ENCODE measurements at places on chromosomes 11 and 22.

DNA sequence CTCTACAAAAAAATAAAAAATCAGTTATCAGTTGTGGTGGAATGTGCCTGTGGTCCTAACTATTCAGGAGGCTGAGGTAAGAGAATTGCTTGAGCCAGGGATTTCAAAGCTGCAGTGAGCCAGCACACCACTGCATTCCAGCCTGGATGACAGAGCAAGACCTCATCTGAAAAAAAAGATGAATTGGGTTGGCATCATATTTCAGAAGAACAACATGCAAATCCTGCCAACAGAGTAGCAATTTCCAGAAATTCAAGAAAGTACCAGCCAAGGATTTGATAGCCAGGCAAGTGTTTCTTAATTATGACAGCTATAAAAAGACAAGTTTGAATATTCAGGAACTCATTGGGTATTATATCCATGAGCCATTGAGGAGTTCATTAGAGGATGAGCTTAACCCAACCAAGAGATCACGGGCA, 75.2 kb downstream of the USP47 start:
- DNase-seq, result no peak

- no peak for DNase-seq
These were observed 131.0 kb downstream of the SLC1A2 start for GRCh38 chr11:35288309-35288708.

DNA sequence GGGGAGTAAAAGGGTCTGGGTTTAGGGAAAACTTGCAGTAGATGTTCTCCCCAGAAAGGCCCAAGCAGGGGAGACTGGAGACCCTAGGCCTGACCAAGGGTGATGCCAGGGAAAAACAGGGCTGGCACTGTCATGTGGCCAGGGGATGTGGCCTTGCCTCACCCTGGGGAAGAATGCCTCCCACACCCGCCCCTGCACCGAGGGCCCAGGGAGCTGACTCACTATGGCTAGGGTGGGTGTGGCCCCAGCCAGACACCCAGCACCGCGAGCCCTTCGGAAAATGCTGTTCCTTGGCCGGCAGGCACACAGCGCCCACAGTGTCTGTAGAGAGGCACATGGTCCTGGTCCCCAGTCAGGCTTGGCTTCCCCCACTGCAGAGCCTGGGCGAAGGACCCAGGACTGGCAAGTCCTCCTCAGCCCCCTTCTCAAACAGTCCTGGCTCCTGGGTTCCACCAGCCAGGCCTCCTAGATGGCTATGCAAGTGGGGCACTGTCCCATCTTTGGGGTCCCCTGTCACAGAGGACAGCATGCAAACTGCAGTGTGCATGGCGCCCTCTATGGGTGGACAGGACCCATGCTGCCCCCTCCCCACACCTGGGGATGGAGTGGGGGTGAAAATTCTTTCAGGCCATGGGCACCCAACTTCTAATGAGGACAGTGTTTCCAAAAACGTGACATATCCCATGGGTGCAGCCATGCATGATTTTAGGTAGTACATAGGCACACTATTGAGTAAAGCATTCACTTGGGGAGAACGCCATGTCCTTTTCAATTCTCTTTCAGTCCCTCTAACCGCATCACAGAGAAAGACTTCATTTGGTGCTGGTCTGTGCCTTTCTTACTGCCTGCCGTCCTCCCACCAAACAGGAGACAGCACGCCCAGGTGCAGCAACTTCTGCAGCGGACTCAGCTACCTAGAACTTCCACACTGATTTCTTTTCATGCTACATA, 15.2 kb downstream of the TMPRSS5 start:
- no peak for DNase-seq

- DNase-seq, result no peak
These were observed at the start of gene LDHAL6A for GRCh38 chr11:18455686-18456372. LDHAL6A (plus strand) TSS chr11:18455856; CDS start chr11:18456681, 825 bp downstream.

DNA sequence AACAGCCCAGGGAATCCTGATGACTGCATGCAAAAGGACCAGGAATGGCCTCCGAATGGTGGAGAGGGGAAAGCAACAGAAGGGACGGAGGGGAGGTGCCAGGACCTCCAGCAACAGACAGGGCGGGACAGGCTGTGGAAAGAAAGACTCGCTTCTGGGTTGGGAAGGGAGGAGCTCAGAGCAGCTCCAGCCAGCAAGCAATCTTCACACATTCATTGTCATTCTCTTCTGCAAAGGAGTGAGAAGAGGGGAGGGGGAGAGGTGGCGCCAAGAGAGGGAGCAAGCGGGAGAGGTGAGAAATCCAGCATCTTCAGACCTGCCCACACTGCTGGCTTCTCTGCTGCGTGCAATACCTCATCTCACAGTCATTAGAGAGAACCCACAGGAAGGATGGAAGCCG, 509.0 kb downstream of the BUD13 start:
- DNase-seq, result no peak

DNA sequence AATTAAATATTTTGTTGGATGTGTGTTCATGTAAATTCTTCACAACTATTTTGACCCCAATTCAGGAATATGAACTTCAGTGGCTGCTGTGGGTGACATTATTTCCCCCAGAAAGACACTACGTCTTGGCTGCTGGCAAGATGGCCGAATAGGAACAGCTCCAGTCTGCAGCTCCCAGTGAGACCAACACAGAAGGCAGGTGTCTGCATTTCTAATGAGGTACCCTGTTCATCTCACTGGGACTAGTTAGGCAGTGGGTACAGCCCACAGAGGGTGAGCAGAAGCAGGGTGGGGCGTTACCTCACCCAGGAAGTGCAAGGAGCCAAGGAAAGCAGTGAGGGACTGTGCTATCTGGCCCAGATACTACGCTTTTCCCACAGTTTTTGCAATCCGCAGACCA, 65.3 kb downstream of the ZBTB44 start:
- no peak for DNase-seq
